Omental fat pad (tissue), 4 donors: ENCODE measurements at places on chromosomes 1 and 21.

DNA sequence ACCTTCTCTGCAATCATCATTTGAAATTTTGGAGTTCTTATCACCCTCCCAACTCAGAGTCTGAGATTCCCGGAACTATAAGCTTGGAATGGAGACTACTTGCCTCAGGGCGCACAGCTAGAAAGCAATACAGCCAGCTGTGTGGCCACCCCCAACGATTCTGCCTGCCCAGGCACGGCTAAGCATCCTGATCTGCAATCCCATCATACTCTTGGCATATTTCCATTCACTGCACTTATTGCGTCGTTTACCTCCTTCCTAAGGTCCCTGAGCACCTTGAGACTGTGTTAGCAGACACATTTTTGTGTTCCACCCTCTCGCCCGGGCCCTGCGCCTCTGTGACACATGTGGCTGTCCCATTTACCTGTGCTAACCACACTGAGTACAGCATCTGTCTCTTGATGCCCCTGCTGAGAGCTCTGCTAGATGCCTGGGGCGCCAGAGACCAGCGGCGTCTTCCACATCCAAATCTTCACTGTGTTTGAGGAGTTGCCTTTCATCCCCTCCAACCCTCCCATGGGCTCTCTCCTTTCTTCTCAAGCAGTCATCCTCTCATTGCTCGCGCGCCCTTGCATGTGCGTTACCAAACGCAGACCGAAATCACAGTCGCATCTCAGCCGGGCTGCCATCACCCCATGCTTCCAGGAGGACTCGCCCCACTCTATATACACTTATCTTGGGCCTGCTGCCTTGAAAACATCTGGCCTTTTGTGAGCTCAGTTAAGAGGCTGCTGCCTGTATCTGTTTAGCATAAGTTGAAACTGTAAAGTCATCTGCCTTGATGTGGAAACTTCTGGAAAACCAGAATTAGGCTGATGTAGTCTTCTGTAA is 3.5 kb upstream of the CLDN19 start:
- no peak for DNase-seq

- DNase-seq = no peak
Measured at GRCh38 chr1:184392779-184393522, 6.1 kb downstream of the C1orf21 start.

GRCh38 chr1:9957726-9958125 is 14.5 kb downstream of the NMNAT1 start:
- DNase-seq = no peak

- DNase-seq = no peak
Measured at GRCh38 chr1:206606867-206607266, 5.4 kb downstream of the EIF2D start.

DNA sequence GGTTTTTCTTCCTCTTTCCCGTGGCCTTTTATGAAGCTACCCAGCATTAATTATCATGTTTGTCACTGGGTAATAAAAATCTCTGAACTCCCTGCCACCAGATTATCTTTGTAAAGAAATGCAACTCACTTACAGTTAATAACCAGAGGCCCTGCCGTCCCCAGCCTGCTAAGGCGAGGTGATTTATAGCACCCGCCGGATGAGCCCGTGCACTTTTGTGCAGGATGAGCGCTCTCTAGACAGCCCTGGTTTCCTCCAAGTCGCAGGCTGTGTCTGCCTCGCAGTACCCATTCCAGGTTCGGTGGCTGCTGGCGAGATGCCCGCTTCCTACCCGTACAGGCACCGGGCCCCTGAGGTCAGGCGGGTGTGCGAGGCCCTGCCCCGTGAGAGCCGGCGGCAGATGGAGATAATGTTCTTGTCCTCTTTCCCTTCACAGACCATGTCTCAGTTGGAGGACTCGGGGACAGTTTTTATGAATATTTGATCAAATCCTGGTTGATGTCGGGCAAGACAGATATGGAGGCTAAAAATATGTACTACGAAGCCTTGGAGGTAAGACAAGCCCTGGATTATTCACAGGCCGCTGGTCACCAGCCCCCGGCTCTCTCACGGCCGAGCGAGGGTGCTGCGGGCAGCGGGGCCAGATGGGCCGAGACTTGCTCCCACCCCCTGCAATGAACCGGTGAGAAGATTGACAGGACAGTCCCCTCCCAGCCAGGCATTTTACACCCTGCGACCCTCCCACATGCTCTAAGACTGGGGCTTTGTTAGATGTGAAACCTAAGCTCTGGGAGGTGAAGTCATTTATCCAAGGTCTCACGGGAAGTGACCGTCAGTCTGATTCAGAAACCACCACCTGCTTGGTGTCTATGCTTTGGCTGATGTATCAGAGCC is 28.5 kb upstream of the SELENON start:
- no peak for DNase-seq

GRCh38 chr1:24914226-24915069 is 15.6 kb downstream of the RUNX3 start:
- no peak for DNase-seq

DNA sequence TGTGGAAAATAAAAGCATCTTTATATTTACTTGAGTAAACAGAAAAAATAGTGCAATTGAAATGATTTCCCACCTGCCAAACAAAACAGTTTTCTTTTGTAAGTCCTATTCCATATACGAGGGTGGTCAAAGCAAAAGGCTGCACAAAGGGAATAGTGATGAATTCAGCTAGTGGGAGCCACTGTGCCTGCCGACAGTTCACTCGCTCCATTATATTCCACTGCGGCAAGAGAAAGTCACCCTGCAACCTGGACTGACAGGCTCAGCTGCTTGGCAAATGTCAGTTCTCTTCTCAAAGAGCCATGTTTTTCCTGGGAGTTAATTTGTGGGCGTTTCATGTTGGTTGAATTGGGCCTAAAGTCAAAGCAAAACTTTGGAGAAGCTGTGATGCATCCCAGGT is 145.4 kb downstream of the LMO4 start:
- no peak for DNase-seq

- DNase-seq = no peak
Measured at GRCh38 chr1:226033582-226033981, 28.9 kb upstream of the H3-3A start.

DNA sequence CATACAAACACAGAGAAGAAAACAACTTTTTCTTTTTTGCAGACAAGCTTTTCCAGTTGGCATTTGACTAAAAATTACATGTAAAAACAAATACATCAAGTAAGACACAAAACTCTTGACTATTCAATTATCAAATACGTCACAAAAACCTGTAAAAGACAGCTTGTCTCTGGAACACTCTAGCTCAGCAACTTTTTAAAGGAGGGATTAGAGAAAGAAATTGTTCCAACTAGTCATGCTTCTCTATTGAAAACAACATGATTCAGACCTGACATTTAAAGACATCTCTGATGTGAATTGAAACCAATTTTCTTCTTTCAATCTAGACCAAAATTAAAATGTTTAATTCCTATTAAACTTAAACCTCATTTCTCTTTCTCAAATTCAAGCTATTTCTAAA is 30.3 kb downstream of the SMYD3 start:
- DNase-seq = no peak

DNA sequence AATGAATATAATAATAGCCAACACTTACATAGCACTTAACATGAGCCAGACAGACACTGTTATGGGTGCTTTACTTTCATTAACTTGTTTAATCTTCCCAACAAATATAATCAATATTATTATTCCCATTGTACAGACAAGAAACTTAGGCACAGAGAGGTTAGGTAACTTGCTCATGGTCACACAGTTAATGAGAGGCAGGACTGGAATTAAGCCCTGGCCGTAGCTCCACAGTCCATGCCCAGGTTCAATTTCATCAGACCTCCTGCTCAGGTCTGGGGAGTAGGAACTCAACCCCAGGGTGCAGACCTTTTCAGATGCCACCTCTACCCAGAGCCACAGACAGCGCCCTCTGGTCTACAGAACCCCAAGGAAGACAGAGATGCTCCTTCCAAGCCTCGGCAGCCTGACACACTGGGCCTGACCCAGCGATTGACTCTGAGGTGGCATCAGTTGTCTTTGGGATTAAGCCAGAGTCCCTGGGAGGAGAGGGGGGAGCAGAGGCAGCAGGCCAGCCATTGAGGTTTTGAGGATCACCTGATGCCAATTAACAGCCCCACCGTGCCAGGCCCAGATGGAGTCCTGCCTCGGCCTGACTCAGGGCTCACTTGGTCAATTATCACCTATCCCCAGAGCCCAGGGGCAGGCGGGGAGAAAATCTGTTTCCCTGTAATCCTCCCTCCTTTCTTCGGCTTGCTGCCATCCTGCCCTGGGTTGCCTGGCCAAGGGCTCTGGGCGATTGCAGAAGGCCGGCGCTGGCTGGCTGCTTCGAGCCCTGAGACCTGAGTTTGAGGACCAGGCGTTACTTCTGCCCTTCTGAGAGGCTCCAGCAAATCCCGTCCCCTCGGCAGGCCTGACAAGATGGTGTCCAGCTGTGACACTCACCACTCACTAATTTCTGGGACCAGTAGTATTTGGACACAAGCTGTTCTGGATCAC is 116.7 kb downstream of the LACTBL1 start:
- DNase-seq = no peak

- DNase-seq = no peak
Measured at GRCh38 chr1:208159555-208160258, 84.5 kb downstream of the PLXNA2 start.

DNA sequence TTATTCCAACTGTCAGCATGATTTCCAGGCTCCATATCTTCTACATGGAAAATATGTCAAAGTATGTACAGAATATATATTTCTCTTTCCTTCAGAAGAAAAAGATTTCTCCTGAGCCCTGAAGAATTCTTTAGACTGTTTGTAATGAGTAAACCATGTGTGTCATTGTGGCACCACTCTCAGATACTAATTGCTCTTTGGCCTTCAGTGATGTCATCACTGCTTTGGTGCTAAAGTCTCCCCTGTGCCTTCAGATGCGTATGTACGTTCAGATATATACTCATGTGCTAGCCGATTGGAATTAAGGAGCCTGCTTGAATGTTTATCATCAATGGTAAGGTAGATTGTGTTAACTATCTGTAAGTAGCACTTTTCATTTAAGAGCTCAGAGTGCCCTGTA is 20.6 kb upstream of the NBL1 start:
- no peak for DNase-seq
